ENCODE measurements at places on chromosomes 5 and 9.

DNA sequence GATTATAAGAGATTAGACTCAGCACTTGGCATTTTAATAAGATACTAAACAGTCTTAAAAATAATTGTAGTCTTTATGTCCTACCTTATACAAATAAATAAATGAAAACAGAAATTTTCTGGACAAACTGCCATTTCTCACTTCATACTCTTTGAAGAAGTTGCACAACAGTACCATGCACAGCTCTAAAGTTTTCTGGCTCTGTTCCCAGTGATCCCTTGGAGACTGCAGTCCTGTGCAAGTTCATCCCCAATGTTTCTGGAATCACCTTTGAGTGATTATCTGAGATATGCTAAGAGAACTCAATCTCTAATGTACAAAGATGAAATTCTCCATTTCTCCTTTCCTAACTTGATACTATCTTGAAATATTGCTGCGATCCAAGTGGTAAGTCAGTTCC lies 330.4 kb upstream of the EDIL3 start:
- DNase-seq: no peak

DNA sequence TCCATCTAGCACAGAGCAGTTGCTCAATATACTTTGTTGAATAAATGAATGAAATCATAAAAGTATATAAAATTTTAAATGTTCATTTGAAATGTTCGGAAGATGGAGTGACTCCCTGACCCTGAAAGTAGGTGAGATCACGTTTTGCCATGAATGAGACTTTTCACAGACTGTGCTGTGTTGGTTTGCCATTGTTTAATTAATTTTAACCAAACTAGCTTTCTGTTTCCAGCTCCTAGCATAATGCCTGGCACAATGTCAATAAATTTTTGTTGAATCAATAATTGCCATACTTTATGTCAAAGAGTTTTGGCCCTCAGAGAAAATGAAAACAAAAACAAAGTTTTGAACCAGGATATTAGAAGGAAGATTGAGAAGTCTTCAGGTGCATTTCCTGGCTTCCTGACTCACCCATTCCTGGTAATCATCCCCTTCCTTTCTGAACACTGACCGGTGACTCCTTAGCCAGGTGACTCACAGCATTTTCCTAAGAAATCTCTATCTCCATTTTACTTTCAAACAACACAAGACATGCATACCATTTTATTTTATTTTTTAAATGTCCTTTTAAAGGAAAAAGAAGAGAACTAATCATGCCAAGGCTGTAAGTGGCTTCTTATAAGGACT lies 15.1 kb downstream of the SLC28A3 start:
- no peak for DNase-seq

DNA sequence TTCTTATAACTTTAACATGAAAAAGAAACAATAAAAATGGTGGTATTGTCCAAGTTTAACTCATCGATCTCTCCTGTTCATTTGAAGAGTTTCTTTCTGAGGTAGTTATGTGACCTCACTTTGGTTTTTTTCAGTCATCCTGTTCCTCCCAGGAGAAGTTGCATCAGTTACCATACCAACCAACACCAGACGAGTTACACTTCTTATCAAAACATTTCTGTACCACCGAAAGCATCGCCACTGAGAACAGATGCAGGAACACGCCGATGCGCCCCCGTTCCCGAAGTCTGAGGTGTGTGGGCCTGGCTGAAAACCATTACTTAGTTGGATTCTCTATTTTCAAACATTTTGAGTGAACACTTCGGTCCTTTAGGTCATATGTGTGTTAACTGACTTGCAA lies 96.3 kb downstream of the CD180 start:
- DNase-seq: no peak

DNA sequence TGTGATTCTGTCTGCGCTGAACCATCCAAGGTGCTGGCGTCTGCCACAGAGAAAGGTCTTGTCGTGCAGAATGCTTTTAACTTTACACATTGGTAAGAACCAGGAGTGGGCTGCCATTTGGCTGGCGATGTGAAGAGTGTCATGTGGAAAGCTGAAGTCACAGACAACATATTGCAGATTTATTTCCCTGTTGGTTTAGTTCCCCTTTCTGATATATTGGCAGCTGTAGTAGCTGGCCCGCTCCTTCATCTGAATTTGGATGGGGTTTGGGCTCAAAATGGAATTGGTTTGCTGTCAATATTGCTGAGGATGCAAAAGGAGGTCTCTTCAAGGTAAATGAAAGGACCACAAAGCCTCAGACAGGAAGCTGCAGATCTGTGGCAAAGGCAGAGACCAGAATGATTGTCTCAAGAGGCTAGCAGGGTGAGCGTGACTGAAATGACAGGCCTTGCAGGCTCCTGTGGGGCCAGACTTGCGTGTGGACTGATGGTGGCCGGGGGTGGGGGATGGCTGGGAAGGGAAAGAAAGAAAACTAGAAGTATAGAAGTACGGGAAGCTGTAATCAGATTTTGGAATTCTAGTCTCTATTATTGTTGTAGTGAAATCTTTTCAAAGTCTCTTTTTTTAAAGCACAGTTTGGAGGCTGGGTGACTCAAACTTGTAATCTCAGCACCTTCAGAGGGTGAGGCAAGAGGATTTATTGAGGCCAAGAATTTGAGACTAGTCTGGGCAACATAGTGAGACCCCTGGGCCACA lies 25.1 kb upstream of the CD180 start:
- no peak for DNase-seq

- DNase-seq: no peak
Observed at GRCh38 chr9:15453956-15454355, 31.3 kb downstream of the SNAPC3 start.

GRCh38 chr9:127890053-127890452 lies 9.3 kb downstream of the ST6GALNAC6 start:
- no peak for DNase-seq

- DNase-seq: no peak
Observed at GRCh38 chr9:37187713-37188439, 67.5 kb downstream of the ZCCHC7 start.

- no peak for DNase-seq
Observed at GRCh38 chr5:127935398-127935797, 148.2 kb upstream of the SLC12A2 start.

DNA sequence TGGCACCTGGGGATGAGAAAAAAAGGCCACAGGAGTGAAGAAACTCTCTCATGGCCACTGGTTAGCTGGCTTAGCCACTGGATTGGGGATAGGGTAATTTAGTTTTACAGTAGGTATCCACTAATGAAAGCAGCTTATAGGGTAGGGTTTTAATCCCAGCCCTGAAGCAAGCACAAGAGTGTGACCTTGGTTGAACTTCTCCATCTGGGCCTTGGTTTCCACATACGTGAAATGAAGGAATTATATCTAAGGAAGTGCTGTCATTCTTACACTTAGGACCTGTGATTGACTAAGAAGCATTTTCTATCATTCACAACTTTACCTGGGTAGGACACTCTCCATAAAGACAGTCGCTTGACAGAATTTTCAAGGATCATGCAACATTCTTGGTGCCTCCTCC lies 49.6 kb downstream of the FAT2 start:
- DNase-seq: no peak

DNA sequence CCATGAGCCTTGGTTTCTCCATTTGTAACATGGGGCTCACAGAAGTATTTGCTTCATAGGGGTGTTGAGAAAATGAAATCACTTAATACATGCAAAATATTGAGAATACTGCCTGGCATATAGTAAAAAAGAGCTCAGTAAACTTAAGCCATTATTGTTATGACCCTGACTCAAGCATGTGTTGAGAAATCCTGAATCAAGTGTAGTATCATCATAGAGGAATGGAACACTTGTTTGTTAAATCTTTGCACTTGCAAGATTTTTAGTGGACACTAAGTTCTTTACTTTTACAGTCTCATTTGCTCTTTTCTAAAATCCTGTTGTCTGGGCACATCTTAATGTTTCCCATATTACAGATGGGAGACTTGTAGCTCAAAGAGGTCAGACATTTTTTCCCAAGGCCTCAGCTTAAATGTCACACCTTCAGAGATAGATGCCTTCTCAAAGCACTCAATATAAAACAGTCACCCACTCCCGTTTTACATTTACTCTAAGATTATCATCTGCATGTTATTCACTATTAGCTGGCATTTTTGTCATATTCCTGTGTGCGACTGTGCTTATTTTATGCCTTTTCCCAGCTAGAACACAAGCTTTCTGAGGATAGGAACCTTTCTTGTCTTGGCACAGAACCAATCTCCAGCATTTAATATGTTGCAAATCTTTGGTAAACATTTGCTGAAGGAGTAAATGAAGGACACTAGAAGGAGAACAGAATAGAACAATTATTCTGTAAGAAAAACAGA lies 250.0 kb upstream of the TNC start:
- DNase-seq: peak; percentile 65

GRCh38 chr9:32384002-32384363 lies 460 bp upstream of the ACO1 start:
- DNase-seq: no peak

DNA sequence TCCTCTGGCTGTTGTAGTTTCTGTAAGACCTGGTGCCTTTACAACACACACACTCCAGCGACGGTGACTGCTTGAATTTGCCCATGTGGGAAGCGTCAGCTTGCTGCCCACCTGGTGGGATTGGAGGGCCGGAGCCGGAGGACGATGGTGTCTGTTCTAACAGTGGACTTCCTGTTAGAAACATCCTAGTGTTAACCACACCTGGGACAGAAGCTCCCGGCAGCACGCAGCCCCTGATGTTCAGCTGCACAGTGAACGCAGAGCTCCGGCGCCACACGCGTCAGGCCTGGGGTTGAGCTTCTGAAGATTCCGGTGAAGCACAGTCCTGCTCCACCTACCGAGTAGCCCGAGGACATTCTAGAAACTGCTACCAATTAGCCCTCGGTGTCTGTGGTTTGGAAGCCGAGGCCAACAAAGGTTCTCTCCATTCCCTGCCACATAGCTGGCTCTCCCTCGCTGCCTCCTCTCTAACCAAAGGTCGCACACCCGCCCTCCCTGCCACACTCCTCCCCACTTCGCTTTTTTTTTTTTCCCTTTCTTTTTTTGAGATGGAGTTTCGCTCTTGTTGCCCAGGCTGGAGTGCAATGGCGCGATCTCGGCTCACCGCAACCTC lies 14.4 kb downstream of the PMPCA start:
- no peak for DNase-seq
